Neural progenitor cell (in vitro differentiated cells): ENCODE measurements at places on chromosomes 1 and 21. TPM values are rescaled to one million over a fixed set of nuclear protein-coding genes. Genes with fewer than 3 reads are reported as not detected.

The CD5L gene
- total RNA-seq: not detected in 2 replicates

The NCF2 gene
- total RNA-seq: not detected in 2 replicates

The KIF26B gene
- 0.47 and 1.2 TPM in 2 replicates for total RNA-seq

GRCh38 chr1:107842241-107842640 is 122.7 kb downstream of the VAV3 start:
- no peaks in the 10 kb centered on the region for H3K4me1 ChIP-seq
- H3K27me3 ChIP-seq: no peaks in the 10 kb centered on the region
- no peak overlapping the region for H3K4me3 ChIP-seq
- DNase-seq: no peak
- no peaks in the 10 kb centered on the region for H3K36me3 ChIP-seq
- no peak overlapping the region for H3K27ac ChIP-seq

The ZNF695 gene
- 27.6 and 34.6 TPM in 2 replicates for total RNA-seq

GRCh38 chr1:151817353-151817730 is 12.1 kb upstream of the LINGO4 start:
- H3K4me1 ChIP-seq: no peaks in the 10 kb centered on the region
- H3K27me3 ChIP-seq: no peaks in the 10 kb centered on the region
- DNase-seq: no peak
- no peak overlapping the region for H3K4me3 ChIP-seq
- H3K27ac ChIP-seq: no peak overlapping the region

DNA sequence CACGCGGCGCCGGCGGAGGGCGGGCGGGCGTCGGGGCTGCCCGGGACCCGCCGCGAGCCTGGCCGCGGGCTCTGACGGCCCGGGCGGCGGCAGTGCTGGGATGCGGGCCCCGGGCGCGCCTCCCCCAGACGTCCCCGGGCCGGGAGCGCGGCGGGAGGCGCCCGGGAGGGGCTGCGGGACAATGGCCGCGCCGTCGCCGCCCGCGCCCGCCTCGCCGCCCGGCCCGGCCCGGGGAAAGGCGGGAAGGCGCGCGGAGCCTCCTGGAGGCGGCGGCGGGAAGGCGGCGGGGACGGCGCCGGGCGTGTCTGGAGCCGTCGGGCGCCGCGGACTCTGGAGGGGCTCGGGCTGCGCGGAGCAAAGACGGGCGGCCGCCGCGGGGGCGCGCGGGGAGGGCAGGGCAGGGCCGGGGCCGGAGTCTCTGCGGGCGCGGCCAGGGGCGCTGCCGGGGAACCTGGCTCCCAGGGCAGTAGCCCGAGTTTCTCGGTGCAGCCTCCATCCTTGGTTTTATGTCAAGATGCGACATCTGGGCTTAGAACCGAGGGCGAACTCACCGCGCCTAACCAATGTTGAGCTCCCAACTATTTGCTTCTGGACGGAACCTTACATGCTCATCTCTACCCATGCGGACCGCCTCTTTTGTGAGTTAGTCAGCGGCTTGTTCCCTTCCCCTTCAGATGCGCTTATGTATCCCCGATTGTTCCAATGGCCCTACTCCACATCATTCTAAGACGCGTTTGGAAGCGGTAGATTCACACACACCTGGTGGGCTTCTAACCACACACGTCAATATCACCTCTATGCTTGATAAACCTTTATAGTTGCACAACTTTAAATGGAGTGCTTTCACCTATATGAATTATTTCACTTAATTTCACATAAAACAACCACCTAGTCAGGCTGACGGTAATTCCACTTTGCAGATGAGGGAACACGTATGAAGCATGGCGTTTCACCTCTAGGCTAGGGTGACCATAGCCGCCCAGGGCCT is 651 bp downstream of the ZBTB8A start:
- peaks cover 14% of the 10 kb centered on the region for H3K27me3 ChIP-seq
- no peak overlapping the region for H3K27ac ChIP-seq
- peak overlapping the region; percentile 76 for H3K4me3 ChIP-seq

DNA sequence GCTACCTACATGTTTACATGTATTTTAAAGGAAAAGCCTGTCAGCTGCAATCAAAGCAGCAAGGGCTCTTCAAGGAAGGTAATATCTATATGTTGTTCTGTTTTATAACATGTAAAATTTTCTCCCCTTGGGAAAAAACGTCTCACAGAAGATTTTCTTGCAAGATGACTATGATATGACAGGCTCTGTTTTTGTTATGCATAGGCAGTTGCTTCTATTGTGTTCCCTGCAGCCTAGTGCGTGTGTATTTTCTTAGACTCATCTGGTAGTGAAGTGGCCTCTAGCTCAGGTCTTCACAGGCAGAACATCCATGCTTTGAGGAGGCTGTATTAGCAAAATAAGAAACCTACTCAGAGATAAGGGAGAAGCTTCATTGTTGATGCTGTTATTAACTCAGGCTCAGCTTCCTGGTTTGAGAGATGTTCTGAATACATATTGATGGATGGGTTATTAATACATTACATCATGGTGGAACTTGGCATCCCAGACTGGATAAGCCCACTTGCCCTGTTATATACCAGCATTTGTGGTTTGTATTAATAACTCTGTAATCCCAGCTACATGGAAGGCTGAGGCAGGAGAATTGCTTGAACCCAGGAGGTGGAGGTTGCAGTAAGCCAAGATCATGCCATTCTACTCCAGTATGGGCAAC is 35.8 kb downstream of the LAMC1 start:
- DNase-seq: no peak
- H3K27me3 ChIP-seq: no peaks in the 10 kb centered on the region
- H3K36me3 ChIP-seq: no peaks in the 10 kb centered on the region
- H3K27ac ChIP-seq: no peak overlapping the region

The TNFRSF8 gene
- not detected in 2 replicates for total RNA-seq

- no peak for DNase-seq
- H3K27me3 ChIP-seq: no peaks in the 10 kb centered on the region
- no peaks in the 10 kb centered on the region for H3K36me3 ChIP-seq
Observed at GRCh38 chr1:82446955-82447354, 646.2 kb downstream of the ADGRL2 start.

The PTPN22 gene
- not detected in 2 replicates for total RNA-seq

- no peaks in the 10 kb centered on the region for H3K36me3 ChIP-seq
- H3K27ac ChIP-seq: no peak overlapping the region
- no peak for DNase-seq
- no peaks in the 10 kb centered on the region for H3K27me3 ChIP-seq
- no peak overlapping the region for H3K4me3 ChIP-seq
Observed at GRCh38 chr1:234554698-234555311, 55.2 kb downstream of the IRF2BP2 start.

- H3K27me3 ChIP-seq: no peaks in the 10 kb centered on the region
- no peaks in the 10 kb centered on the region for H3K36me3 ChIP-seq
- H3K4me1 ChIP-seq: no peaks in the 10 kb centered on the region
- no peak for DNase-seq
Observed at GRCh38 chr1:99146129-99146848, 118.0 kb upstream of the PLPPR4 start.

- no peak overlapping the region for H3K4me3 ChIP-seq
- peak overlapping the region; percentile 86 for H3K27ac ChIP-seq
- H3K27me3 ChIP-seq: no peaks in the 10 kb centered on the region
Observed at GRCh38 chr1:203181586-203182386, 4.7 kb downstream of the CHI3L1 start.

DNA sequence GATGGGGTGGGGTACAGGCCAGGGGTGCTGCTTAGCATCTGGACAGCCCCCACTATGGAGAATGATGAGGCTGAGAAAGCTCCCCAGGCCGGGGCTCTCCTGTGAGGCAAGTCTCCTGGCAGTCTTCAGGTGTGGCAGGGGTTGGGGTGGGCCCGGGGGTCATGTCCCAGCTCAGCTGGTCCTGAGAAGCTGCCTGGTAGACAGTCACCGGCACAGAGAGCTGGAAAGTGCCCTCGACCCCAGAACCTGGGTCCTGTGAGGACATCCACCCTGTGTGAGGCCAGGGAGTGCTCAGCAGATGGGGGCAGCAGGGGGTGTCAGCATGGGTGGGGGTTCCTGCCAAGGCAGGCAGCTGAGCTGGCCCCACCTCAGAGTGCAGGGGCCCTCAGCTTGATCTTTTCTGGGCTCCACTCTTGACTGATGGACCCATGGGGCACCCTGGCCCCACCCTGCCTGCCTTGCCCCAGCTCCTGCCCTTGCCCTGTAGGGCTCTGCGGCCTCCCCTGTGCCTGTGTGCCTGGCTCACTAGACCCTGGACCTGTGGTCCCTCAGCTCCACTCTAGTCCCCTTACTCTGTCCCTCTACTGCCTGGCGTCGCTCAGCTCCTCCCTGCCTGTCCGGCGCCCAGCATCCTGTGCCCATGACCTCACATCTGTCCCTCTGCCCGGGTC is 5.8 kb downstream of the IBA57 start:
- no peak for DNase-seq
- H3K4me1 ChIP-seq: peaks cover 4% of the 10 kb centered on the region
- no peak overlapping the region for H3K4me3 ChIP-seq
- no peak overlapping the region for H3K27ac ChIP-seq
- H3K36me3 ChIP-seq: no peaks in the 10 kb centered on the region

The RIMS3 gene
- total RNA-seq: 17.2 and 27.1 TPM in 2 replicates

The COL24A1 gene
- not detected in 2 replicates for total RNA-seq

DNA sequence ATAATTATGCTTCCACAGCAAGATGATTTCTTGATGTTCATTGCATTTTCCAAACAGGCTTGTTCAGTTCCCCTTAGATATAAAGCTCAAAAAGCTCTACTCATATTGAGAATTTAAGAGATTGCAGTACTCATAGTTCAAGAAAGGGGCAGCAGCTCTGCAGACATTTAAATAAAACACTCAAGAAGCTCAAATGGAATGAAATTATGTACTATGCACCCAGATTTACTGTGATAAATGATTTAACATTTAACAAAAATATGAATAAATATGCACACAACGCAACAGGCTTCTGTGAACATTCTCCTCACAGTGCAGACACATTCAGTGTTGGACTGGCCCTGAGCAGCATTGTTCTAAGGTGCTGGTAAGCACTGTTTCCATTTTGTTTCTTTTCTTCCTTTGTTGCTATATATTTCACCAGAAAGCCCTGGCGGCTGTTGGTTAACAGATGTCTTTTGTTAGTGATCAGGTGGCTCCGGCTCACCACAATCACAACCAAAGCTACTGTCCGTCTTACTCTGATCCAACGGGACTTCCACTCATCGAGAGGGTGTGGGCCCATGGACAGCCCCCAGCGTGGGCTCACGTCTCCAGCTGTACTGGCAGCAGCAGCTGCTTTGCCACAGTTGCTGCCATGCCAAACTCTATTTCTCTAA is 1440.3 kb downstream of the NCAM2 start:
- no peak overlapping the region for H3K27ac ChIP-seq
- H3K36me3 ChIP-seq: no peaks in the 10 kb centered on the region

The DPM3 gene
- 16.8 and 133 TPM in 2 replicates for total RNA-seq

- no peaks in the 10 kb centered on the region for H3K27me3 ChIP-seq
- no peak overlapping the region for H3K4me3 ChIP-seq
- H3K4me1 ChIP-seq: no peaks in the 10 kb centered on the region
- H3K27ac ChIP-seq: no peak overlapping the region
- no peaks in the 10 kb centered on the region for H3K36me3 ChIP-seq
Observed at GRCh38 chr1:11535316-11535715, 56.4 kb downstream of the DISP3 start.

The KRTAP15-1 gene
- total RNA-seq: not detected in 2 replicates

DNA sequence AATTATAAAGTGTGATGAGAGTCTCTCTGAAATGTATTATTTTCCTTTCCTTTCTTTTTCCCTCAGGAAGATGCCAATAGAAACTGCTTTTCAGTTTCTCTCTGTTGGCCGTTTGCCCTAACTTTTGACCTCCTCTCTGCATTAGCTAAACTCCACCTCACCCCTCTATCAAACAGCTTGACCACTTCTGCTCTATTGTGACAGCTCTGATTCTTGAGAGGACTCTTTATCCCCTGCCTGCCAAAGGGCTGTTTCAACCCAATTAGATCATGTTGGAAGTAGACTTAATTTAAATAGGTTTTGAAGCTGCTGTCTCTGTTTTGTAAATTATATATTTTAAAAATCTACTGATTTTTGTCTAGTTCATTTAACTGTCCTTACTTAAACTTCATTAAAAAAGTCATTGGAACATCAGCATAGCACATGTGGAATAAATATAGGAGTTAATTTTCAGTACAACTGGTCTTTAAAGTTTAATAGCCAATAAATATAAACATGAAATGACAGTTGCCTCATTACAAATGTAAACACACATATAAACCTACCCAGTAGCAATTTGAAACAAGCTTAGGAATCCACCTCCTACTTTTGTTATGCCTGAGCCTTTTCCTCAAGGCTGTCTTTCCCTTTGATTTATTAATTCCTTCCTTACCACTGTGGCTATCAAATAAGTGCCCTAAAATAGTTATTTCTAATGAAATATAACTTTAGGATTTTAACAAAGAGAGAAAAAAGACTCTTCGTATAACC is 152.0 kb downstream of the CHRM3 start:
- H3K36me3 ChIP-seq: no peaks in the 10 kb centered on the region
- DNase-seq: peak; percentile 72
- H3K27ac ChIP-seq: no peak overlapping the region
- H3K4me1 ChIP-seq: peaks cover 16% of the 10 kb centered on the region

GRCh38 chr1:205438213-205439158 is 16.6 kb upstream of the LEMD1 start:
- H3K36me3 ChIP-seq: no peaks in the 10 kb centered on the region
- H3K27ac ChIP-seq: no peak overlapping the region
- DNase-seq: no peak
- no peak overlapping the region for H3K4me3 ChIP-seq

- no peak overlapping the region for H3K27ac ChIP-seq
- H3K36me3 ChIP-seq: no peaks in the 10 kb centered on the region
- DNase-seq: peak; percentile 81
- peak overlapping the region; percentile 83 for H3K4me3 ChIP-seq
Observed at GRCh38 chr1:151511636-151512215, 539 bp downstream of the CGN start.
